ENCODE measurements at places on chromosomes 2 and 18. TPM values are rescaled to one million over a fixed set of nuclear protein-coding genes. Genes with fewer than 3 reads are reported as not detected.

TRIM54 gene
- total RNA-seq, result 0.73 TPM

REEP1 gene
- 0.68 TPM for total RNA-seq

INHBB gene
- total RNA-seq, result 25.0 TPM

FOXD4L1 gene
- 0.37 TPM for total RNA-seq

SRD5A2 gene
- not detected for total RNA-seq

CSRNP3 gene
- not detected for total RNA-seq

MBD2 gene
- total RNA-seq, result 59.0 TPM

ABCG8 gene
- not detected for total RNA-seq

CBLN2 gene
- not detected for total RNA-seq

INPP5D gene
- 0.60 TPM for total RNA-seq

B3GNT7 gene
- 2.8 TPM for total RNA-seq

ATP5F1A gene
- 315 TPM for total RNA-seq

DDX18 gene
- 83.3 TPM for total RNA-seq

ARHGAP15 gene
- not detected for total RNA-seq

RAPH1 gene
- total RNA-seq, result 7.9 TPM

SPHKAP gene
- total RNA-seq, result 0.02 TPM

FBXO41 gene
- total RNA-seq, result 3.9 TPM

DAW1 gene
- total RNA-seq, result 3.8 TPM

IMPA2 gene
- total RNA-seq, result 74.3 TPM

DHRS9 gene
- 3.5 TPM for total RNA-seq

WDR75 gene
- 52.1 TPM for total RNA-seq

FAM237A gene
- not detected for total RNA-seq

GCKR gene
- 0.41 TPM for total RNA-seq

TUBA4B gene
- 0.33 TPM for total RNA-seq

LYG2 gene
- total RNA-seq, result not detected

CD207 gene
- not detected for total RNA-seq

TRIM43 gene
- total RNA-seq, result not detected

CYP1B1 gene
- total RNA-seq, result 5.6 TPM

LGALSL gene
- total RNA-seq, result 10.1 TPM

DLX1 gene
- 3.2 TPM for total RNA-seq

CRYGC gene
- not detected for total RNA-seq

HOXD9 gene
- total RNA-seq, result 1.8 TPM

PID1 gene
- 3.6 TPM for total RNA-seq

KHK gene
- total RNA-seq, result 7.5 TPM

SERPINB12 gene
- total RNA-seq, result not detected

RTTN gene
- 5.5 TPM for total RNA-seq

RTP5 gene
- not detected for total RNA-seq

SIX2 gene
- 0.72 TPM for total RNA-seq

CENPA gene
- total RNA-seq, result 46.7 TPM

PLCL1 gene
- not detected for total RNA-seq

POTEI gene
- total RNA-seq, result not detected

FAM168B gene
- 69.2 TPM for total RNA-seq

STPG4 gene
- total RNA-seq, result not detected

EMILIN1 gene
- 0.64 TPM for total RNA-seq

ITSN2 gene
- 23.9 TPM for total RNA-seq

MGAT5 gene
- total RNA-seq, result 13.2 TPM

DUSP2 gene
- total RNA-seq, result 0.53 TPM

UGT1A6 gene
- 1.6 TPM for total RNA-seq

CCL20 gene
- 5.9 TPM for total RNA-seq

ANKRD30BL gene
- total RNA-seq, result not detected

GALR1 gene
- not detected for total RNA-seq

LDLRAD4 gene
- total RNA-seq, result 1.5 TPM

PNPT1 gene
- 24.6 TPM for total RNA-seq

FAP gene
- not detected for total RNA-seq

CAPN14 gene
- total RNA-seq, result not detected

CYS1 gene
- total RNA-seq, result 1.2 TPM

ELOA2 gene
- not detected for total RNA-seq
